Tongue (tissue), 3 donors: ENCODE measurements at places on chromosomes 13 and 19.

GRCh38 chr13:100581030-100581429 lies 7.6 kb downstream of the GGACT start:
- DNase-seq: no peak

GRCh38 chr19:57324992-57325391 lies 4.7 kb downstream of the ZNF543 start:
- DNase-seq: no peak

- DNase-seq: peak; percentile 30
Observed at GRCh38 chr19:3671680-3672574, 28.3 kb downstream of the PIP5K1C start.

DNA sequence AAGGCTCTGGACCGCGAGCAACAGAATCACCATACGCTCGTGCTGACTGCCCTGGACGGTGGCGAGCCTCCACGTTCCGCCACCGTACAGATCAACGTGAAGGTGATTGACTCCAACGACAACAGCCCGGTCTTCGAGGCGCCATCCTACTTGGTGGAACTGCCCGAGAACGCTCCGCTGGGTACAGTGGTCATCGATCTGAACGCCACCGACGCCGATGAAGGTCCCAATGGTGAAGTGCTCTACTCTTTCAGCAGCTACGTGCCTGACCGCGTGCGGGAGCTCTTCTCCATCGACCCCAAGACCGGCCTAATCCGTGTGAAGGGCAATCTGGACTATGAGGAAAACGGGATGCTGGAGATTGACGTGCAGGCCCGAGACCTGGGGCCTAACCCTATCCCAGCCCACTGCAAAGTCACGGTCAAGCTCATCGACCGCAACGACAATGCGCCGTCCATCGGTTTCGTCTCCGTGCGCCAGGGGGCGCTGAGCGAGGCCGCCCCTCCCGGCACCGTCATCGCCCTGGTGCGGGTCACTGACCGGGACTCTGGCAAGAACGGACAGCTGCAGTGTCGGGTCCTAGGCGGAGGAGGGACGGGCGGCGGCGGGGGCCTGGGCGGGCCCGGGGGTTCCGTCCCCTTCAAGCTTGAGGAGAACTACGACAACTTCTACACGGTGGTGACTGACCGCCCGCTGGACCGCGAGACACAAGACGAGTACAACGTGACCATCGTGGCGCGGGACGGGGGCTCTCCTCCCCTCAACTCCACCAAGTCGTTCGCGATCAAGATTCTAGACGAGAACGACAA lies 1.8 kb downstream of the PCDH17 start:
- peak; percentile 83 for DNase-seq
